ENCODE measurements at places on chromosomes 11 and 22.

DNA sequence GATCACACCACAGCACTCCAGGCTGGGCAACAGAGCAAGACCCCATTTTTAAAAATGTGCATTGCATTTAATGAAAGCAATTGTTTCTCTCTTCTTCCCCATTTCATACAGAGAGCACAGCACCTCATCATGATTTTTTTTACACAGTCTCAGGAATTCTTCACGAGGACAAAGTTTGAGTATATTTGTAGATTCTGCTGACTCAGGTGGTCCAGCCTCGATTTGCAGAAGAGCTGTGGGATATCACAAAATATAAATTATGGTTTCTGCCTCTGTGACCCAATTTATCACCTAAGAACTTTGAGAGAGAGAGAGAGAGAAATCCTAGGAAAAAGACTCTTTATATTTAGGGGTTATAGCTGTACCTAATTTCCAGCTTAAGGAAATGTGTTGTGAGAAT, 19.8 kb downstream of the CASP5 start:
- no peak for DNase-seq

DNA sequence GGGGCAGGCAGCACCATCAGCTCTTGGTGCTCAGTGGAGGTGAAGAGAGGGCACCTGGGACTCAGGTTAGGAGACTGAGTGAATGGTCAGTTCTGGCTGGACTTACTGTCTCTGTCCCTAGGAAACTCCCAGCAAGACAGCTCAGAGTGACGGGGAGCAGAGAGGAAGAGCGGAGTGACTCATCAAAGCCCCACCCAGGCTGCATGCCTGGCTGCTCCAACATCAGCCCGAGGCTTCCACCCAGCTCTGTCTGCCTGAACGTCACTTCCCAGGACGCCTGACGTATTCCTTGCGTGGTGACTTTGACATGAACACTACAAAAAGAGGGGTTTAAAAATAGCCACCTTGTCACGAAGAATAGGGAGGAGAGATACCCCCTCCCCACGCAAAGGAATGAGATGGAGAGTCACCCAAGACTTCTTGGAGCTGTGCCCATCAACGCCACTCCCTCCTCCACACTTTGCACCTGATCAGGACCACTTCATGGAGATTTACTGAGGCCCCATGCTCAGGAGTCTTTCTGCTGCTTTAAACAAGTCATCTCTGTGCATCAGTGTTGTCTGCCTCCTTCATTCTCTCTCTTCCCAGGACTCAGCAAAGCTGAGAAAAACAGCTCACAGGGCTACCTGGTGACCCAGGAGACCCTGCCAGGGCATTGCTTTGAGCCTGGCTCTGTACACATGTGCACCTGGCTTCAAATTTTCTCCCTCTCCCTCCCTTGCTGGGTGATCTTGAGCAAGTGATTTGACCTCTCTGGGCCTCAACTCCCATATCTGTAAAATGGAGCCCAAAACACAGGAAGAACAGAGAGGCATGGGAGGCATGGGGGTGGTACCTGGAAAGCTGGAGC, 83.1 kb downstream of the MN1 start:
- no peak for DNase-seq

DNA sequence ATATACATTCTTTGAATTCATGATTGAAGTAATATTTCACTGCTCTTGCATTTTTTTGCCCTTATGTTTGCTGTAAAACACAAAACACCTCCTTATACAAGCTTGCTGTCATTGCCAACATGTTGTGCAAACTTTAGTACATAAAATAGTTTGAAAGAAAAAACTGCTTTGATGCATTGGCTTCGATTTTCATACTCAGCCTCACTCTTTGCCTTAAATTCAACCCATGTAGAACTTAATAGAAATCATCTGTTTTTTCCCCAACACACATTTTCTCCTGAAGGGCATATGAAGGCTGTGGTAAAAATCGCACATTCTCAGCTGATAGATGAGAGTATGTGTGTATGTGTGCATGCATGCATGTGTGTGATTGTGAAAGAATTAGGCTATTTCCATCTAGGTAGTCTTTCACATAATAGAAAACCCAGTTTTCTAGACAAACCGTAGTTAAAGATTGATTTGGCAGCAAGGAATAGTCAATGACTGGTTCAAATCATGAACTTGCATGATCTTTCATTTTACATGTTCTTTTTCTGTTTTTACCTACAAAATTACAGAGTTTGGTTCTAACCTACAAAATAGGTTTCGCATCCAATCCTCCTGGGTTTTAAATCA, 72.8 kb upstream of the MTMR2 start:
- DNase-seq = no peak

GRCh38 chr11:100910808-100911207, 218.8 kb downstream of the PGR start:
- DNase-seq = no peak

DNA sequence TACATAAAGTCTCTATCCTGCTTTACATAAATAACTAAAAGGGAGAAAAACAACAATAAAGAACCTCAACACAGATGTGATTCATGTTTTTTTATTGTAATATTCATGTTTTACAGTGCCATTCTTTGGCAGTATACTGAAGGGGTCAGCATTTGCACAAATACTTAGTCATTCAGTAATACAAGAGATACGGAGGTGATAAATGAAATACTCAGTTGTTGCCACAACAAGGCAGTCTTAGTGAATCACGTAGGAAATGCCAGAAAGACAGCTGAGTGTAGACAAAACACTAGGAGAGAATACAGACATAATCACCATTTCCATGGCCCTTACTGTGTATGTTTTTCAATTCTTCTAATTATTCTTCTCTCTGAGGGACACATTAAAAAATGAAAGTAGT, 910.4 kb downstream of the METTL15 start:
- DNase-seq = no peak

DNA sequence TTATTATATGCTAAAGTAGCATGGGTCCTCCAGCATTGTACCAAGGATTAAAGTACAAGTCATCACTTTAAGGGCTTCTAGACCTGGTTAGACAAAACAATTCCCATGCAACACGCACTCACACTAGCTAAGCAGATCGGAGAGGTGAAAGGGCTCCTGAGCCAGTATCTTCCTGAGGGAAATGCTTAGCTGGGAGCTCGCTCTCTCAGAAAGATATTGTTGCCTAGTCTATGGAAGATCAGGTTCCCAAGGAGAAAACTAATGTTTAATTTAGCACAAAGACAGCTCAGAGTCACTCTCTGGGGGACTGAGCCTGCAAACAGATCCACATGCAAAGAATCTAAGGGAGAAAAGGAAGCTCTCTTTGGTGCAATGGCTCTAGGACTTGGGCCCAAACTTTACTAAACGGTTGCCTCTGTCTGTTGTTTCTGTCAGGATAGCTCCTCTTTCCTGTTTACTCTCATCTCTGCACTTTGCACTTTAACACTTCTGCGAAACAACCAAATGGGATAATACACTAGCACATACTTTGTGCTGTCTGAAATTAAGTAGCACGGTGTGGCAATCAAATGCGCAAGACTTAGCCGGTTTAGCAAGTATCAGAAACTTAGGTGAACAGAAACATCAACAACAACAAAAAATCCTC, 10.7 kb downstream of the MAML2 start:
- DNase-seq = no peak

DNA sequence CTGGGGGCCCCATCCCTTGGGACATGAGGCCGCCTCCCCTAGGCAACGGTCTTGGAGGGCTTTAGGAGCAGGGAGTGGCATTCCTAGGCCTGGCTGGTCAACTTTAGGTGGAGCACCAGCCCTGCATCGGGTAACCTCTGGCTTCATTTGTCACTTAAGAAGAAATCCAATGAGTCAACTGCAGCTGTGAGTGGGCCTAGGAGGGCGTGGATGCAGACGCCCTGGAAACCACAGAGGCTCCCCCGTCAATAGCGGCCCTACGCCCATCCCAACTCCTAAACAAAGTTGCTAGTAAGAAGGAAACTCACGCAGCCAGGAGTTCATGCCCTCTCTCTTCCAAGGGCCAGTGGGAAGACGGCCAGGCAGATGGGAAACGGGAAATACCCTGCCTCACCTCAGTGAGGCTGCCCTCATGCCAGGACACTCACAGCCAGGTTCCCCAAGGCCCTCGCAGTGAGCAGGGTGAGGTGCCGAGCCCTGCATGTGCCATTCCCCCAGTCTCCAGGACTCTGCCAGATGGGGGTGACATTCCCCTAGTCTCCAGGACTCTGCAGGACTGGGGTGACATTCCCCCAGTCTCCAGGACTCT, 20.8 kb downstream of the BID start:
- no peak for DNase-seq

GRCh38 chr22:28474330-28474729, 205.3 kb downstream of the TTC28 start:
- no peak for DNase-seq

GRCh38 chr11:120339394-120339890, 3.2 kb downstream of the ARHGEF12 start:
- DNase-seq = no peak

DNA sequence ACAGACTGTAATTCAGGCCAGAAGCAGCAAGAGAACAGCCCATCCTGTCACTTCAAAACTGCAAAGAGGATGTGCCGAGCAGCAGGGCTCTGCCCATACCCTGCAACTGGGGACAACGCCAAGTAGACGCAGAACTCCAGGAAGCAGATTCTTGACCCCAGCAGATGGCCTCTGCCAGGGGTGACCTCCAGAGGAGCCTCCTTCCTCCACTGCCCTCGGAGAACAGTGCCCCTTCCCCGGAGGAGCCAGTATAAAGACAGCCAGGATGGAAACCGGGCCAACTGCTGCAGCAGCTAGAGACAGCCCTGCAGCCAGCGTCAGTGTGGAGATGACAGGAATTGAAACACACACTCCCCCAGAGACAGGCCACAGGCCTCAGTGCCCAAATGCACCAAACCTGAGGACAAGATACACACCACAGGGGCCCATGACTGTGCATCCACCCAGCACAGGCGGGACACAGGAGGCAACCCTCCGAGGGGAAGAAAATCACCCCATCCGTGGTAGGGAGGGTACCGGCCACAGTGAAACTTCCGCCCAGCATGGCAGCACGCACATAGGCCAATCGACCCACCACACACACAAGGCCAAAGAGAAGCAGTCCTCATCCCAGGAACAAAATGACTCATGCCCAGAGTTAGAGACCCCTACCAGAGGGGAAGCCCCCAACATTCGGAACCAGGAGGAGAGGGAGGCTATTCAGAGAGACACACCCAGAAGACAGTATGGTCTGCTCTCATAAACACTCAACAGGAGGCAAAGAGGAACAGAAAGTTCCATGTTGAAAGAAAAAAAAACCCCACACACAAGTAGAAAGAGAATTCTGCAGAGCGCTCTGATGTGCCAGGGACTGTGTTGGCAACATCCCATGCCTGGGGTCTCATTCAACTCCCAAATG, 5.6 kb downstream of the AHNAK start:
- no peak for DNase-seq

All from stimulated activated CD8-positive, alpha-beta memory T cell treated with anti-CD3 and anti-CD28 coated beads, Interleukin-2, amount 100 ng/mL, for 1 hour (primary cell).